ENCODE measurements at places on chromosomes 12 and 14. TPM values are rescaled to one million over a fixed set of nuclear protein-coding genes. Genes with fewer than 3 reads are reported as not detected.

DNA sequence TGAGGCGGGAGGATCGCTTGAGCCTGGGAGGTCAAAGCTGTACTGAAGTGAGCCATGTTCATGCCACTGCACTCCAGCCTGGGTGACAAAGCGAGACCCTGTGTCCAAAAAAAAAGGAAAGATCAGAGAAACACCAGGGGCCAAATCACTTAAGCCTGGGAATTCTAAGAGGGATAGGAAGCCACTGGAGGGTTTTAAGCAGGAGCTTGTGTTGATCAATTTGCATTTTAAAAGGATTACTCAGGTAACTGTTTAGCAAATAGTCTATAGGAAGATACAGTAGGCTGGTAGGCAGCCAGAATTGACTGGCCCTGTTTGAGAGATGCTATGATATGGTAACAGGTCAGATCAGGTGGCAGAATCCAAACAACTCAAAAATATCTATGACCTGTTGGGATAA lies 162.7 kb downstream of the SPTSSA start:
- no peak for DNase-seq

- DNase-seq, result no peak
Measured at GRCh38 chr12:25996677-25997076, 38.2 kb downstream of the RASSF8 start.

SLCO1C1 gene
- total RNA-seq, result not detected

- no peak for DNase-seq
Measured at GRCh38 chr12:96047229-96048211, 12.1 kb upstream of the LTA4H start.

DNA sequence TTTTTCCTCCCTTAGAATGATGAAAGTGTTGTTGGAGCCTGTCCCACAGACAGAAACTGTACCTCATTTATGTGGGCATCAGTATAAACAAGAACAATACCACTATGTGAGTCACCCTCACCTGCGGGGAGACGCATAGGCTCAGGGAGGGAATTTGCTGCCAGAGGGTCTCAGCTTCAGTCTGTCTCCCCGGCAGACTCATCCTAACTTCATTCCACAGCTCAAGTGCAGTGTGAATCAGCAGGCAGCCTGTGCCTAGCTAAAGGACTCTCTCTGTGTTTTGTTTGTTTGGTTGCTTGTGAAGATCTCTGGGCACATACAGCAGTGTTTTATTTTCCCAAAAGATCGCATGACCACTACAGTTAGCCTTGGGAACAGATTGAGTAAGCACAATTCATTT lies 98.9 kb downstream of the PRKCH start:
- no peak for DNase-seq

CD9 gene
- total RNA-seq, result 494 TPM

RNASE13 gene
- not detected for total RNA-seq

DNA sequence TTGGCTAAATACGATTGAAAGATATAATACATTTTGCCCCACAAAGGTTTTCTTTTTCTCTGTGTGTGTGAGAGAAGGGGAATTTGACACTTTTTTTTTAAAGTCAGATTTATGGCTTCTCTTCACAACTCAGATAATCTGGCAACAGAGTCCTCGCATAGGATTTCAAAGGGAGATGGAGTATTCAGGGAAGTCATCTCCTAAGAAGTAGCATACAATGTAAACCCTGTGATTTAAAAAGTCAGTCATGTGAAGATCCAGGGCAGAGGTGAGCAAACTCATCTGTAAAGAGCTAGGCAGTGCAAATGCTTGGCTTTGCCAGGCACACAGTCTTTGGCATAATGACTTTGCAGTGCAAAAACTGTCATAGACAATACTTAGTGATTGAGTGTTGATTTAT lies 1526.3 kb downstream of the AACS start:
- DNase-seq, result no peak

DNA sequence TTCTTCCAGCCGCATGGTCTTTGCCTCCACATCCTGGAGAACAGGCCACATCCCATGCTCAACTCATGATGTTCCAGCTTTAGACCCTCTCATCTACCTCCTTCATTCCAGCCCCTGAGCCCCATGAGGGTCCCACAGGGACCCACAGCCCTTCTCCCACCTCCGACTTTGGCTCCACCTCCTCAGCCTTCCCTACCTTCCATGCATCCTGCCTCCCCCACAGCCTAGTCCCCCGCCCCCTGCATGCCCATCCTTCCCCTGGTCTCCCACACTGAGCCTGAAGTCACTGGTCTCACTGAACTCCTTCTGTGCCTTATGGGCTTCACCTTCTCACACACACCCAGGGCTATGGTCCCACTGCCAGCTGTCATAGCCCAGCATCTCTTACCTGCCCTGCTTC lies 9.8 kb downstream of the RAPGEF3 start:
- no peak for DNase-seq

GRCh38 chr12:29242921-29243431 lies 93.9 kb downstream of the FAR2 start:
- DNase-seq, result no peak

SUDS3 gene
- 85.0 TPM for total RNA-seq

DNA sequence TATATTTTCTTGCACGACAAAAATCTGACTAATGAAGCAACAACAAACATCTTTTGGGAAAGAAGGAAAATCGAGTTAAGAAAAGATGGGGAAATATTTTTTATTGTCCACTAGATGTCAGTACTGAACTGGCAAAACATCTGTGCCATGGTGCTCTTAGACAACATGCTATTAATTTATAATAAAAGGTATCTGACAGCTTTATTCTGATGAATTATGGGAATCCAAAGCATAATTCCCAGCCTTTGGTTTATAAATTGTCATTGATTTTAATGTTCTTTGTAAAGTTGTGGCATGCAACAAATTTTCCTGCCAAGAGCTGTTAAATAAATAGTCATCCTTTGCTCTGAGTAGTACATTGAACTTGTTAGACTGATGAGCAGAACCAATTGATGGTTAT lies 231.2 kb downstream of the ETNK1 start:
- no peak for DNase-seq

- no peak for DNase-seq
Measured at GRCh38 chr14:76330411-76331327, 45.3 kb upstream of the ESRRB start.

PARP11 gene
- total RNA-seq, result 0.34 TPM

DNA sequence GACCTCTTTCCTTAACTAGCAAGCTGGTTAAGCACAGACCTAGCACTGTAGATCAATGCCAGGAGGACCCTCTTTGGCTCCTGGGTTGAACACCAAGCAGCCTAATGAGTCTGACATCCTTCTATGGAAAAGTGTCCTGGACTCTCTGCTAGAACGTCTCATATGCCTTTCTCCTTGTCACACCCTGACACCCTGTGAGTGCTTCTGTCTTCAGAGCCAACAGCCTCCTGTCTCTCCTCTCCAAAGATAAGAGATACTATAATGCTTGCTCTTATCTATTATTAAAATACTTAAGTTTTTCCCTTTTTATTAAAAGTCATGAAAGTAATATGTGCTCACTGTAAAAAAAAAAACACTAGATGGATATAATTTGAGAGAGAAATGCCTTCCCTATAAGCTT lies 222.7 kb downstream of the FOXN3 start:
- no peak for DNase-seq

EPYC gene
- not detected for total RNA-seq

RNU6-8 gene
- not detected for total RNA-seq

LRRC74A gene
- total RNA-seq, result not detected

- no peak for DNase-seq
Measured at GRCh38 chr12:67646775-67647174, 1.8 kb upstream of the DYRK2 start.

ADCK1 gene
- total RNA-seq, result 5.7 TPM

DNA sequence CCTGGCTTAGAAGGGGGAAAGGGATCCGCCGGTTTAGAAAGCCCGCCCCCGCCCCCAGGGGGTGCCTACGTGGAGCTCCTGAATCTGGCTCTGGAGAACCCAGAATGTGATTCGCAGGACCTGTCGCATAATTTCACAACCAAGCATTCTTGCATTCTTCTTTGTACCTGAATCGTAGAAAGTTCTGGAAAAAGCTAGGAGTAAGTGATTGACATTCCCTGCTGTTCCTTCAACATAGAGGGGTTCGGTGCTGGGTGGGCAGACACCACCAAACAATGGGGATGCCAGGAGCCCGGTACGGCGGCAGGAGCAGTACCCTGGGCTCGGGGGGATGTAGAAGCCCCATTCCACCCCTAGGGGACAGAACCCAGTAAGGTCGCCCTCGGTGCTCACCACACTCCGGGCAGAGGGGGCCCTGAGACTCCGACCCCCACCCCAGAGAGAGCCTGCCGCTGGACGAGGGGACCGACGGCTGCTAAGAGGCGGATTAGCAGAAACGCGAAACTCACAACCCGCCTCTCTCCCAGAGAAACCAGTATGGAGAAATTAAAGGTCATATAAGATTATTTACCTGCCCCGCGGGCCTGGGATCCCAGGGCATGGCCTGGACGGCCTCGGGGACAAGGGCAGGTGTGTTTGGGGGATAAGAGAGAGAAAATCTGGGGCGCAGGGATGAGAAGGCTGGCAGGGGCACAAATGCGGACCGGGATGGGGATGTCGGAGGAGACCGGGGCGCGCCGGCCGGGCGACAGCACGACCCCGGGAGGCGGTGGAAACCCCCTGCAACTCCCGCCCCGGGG lies 520 bp downstream of the CSRP2 start:
- DNase-seq, result no peak

GLS2 gene
- total RNA-seq, result 12.6 TPM

DNA sequence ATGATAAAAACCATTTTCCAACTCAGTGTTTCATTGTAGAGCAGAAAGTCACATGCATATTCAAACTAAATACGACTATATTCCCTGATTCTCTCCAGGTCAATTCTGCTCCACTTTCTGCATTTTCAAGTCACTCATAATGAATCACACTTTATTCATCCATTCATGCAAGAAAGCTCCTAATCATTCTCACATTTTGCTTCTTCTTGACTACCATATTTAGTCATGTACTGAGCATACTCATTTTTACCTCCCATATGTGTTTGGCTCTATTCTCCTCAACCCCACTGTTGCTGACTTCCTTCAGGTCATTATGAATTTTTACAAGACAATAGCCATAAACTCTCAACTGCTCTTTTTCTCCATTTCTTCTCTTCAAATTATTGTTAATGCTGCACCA lies 43.4 kb upstream of the PIK3C2G start:
- DNase-seq, result no peak

GRCh38 chr12:31618228-31619025 lies 27.5 kb upstream of the DENND5B start:
- DNase-seq, result no peak

- peak; percentile 91 for DNase-seq
Measured at GRCh38 chr12:113422030-113422885, at the start of gene SDSL. Gene SDSL (plus strand): TSS chr12:113422380. CDS start chr12:113427983, 5,603 bp downstream.

DNA sequence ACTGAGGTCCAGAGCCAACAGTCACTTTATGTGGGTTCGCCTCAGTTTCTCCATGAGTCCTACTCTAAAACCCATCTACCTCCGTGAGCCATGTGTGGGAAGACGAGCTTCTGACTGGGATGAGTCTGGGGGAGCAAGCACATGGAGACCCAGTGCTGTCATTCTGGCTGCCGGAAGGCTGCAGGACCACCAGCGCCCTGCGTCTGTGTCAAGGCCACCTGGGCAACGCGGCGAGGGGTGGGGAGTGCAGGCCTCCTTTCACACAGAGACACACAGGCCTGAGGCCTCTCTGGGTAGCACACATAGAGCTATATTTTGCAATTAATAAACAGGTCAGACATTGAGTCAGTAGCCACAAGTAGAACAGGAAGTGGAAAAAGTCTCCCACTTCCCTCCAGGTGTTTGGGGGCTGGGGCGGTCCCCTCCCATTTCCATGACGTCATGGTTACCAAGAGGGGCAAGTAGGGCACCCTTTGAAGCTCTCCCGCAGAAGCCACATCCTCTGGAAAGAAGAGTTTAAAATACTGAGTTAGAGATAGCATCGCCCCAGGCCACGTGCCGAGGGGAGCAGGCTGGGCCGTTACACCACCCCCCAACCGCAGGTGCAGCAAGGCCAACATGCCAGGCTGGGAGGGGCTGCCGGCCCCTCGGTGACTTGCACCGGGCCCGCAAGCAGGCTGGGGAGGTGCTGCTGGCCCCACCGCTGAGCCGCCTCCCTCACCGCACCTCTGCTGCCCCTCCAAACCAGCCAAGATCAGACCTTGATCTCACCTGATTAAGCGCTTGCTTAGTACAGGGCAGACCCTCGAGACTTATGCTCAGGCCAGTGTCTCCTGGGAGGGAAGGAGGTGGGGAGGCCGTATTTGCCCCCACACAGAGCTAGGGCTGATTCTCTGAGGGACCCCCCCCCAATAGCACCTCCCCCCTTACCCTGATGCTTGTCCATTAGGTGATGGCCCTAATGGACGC lies 32.7 kb downstream of the DAD1 start:
- peak; percentile 75 for DNase-seq

DNA sequence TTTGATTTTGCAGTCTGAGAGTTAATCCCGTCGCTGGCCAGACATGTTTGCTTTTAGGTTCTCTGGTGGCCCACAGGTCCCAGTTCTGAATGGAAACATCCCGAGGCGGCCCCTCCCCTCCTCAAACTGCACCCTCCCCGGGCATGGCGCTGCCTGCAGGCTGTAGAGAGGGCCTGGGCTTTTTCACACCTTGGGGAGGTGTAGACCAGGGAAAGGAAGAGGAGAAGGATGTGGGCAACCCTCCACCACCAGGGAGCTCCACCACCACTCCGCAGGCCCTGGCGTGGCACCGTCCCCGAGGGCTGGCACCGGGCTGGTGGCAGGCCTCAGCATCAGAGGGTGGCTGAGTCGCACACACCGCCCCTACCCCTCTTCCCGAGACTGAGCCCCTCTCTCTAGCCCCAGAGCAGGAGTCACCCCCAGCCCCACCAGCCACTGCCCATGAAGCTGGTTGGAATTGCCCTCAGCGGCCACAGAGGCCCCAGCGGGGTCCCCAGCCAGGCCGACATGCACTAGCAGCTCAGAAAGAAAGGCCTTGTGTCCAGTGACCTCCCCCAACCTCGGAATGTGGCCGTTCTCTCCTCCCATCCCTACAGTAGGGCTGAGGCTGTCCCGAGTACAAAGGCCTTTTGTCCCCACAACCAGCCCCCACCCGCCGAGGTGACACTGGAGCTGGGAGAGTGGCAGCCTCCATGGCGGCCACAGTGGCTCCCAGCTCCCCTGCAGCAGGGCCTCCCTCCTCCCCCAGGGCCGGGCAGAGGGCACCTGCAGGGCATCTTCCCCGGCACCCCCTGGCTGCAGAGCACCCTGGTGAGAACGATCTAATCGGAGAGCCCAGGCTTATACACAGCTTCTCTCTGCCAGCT lies 23.5 kb upstream of the INF2 start:
- DNase-seq, result no peak

PLCZ1 gene
- total RNA-seq, result not detected

GLI1 gene
- 3.2 TPM for total RNA-seq

DNA sequence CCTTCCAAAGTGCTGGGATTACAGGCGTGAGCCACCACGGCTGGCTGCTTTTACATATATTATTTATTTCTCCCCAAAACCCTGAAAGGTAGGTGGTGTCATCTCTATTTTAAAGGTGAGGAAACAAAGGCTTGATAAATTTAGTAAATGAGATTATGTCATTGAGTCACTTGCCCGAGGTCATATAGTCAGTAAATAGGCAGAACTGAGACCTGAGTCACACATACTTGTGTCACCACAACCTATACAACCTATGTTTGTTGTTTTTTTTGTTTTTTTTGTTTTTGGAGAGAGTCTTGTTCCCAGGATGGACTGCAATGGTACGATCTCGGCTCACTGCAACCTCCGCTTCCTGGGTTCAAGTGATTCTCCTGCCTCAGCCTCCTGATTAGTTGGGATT lies 12.8 kb downstream of the TSFM start:
- no peak for DNase-seq

SIX6 gene
- not detected for total RNA-seq

All from lower leg skin (tissue), 4 donors.